ENCODE measurements at places on chromosomes 6 and 20.

GRCh38 chr6:119152187-119152586 lies 73.7 kb upstream of the FAM184A start:
- DNase-seq, result no peak

DNA sequence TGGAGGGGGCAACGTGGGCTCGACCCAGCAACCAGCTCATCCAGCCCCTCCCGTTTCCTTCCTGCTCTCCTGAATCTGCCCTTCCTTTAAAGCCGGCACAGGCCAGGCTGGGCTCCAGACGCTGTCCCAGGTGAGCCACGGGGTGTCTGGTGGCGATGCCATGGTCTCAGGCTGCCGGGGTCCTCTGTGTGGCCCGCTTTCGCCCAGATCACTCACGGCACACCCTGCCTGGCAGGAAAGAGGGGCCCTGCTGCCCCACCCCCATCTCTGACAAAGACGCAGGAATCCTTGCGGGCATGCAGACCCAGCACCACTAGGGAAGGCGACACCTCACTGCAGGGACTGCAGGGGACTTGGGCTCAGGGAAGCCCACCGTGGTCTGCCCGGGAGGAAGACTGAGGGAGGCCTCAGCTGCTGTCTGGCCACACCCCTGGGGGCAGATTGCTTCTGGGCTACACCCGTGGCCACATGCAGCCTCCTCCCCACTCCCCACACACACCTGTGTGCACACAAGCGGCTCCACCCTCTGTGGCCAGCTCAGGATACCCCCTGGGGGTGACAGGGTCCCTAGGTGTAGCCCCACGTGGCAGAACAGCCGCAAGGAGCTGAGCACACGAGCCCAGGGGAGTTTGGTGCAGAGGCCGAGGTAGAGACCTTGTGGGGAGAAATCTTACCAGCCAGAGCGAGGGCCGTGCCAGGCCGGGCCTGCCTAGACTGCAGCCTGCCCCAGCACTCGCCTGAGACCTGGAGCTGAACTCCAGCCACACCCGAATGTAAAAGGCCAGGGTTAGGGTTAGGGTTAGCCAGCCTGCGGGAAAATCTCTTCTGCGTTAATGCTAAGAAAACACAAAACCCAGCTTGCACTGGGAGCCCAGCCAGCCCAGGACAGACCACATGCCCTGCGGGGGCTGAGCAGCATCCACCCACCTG lies 104.6 kb downstream of the DLL1 start:
- DNase-seq, result no peak

GRCh38 chr6:154301839-154302752 lies 54.5 kb downstream of the IPCEF1 start:
- DNase-seq, result peak; percentile 94

- DNase-seq, result peak; percentile 92
Observed at GRCh38 chr6:3001773-3002293, 2.1 kb downstream of the NQO2 start.

DNA sequence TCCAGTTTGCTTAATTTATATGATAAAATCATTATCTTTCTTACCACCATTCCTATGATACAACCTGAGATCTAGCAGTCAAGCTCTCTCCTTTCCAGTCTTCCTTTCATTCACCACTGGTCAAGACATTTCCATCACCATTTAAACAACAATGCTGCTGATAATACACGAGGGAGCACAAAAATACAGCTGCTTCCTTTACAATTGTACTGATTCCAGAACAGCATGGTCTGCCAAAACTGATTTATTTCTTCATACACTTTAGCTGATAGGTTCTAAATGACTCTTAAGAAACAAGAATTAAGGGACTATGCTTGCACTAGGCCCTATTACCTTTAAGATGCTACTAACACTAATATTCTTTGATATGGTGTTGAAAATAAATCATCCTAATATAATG lies 65.0 kb downstream of the EPM2A start:
- no peak for DNase-seq

DNA sequence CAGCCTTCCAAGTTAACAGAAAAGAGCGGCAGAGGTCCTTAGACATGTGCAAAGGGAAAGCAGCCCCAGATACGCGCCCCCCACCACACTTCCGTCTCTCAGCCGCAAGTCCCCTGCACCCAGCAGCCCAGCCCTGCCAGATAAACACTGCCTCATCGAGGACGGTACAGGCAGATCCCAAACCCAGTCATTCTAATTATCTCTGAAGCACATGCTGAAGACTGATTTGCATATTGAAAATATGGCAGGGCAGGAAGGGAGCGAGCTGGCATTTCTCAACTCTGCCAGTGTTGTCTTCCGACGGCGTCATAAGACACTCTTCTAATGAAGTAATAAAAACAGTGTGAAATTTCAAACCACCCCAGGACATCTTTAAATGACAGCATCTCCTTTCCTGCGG lies 122.8 kb upstream of the CDH4 start:
- no peak for DNase-seq

- DNase-seq, result no peak
Observed at GRCh38 chr6:148888856-148889255, 142.0 kb downstream of the UST start.

DNA sequence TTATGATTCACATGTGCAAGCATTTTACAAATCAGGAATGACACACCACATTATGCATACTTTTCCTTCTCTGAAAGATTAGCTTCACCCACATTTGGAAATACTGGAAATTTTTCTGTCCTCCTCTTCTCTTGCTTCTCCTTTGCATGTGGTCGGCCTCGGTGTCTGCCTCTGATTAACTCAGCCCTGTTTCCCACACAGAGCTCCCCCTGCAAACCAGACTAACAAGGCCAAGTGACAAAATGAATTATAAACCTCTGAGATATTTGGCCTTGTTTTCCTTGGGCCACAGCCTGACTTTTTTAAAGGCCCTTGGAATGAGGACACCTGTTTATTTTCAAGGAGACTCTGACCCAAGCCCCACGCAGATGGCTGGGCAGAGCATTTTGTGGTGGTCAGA lies 9.0 kb upstream of the CCN6 start:
- peak; percentile 80 for DNase-seq

GRCh38 chr6:93139408-93140081 lies 279.8 kb downstream of the EPHA7 start:
- no peak for DNase-seq

GRCh38 chr20:21029341-21029740 lies 76.8 kb downstream of the LINC00237 start:
- DNase-seq, result no peak

Measured in suppressor macrophage treated with lipopolysaccharide for 4 hours (primary cell).